ENCODE measurements at places on chromosomes 6 and 20.
A peak's percentile ranks its signal among the peaks of the same experiment; 100 is the strongest.

DNA sequence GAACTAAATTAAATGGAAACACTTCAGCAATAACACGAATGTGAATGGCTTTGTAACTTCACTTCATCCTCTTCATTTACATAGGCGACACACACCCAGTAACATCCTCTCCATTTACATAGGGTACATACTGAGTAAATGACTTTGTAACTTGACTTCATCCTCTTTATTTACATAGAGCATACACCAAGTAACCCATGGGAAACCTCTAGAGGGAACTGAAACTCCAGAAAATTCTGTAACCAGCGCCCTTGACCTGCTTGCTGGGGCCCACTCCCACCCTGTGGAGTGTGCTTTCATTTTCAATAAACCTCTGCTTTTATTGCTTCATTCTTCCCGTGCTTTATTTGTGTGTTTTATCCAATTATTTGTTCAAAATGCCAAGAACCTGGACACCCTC is 81.6 kb upstream of the OPRM1 start:
- no peaks in the 10 kb centered on the region for H3K27me3 ChIP-seq
- no peak overlapping the region for H3K4me3 ChIP-seq
- H3K4me1 ChIP-seq, result no peaks in the 10 kb centered on the region
- H3K27ac ChIP-seq, result no peak overlapping the region
- DNase-seq, result no peak

- no peaks in the 10 kb centered on the region for H3K36me3 ChIP-seq
- DNase-seq, result no peak
- H3K27me3 ChIP-seq, result peaks cover 25% of the 10 kb centered on the region
- peaks cover 8% of the 10 kb centered on the region for H3K4me1 ChIP-seq
- H3K4me3 ChIP-seq, result no peak overlapping the region
These were observed 7.0 kb downstream of the UBD start for GRCh38 chr6:29552512-29553051.

GRCh38 chr20:52785679-52786078 is 186.5 kb upstream of the TSHZ2 start:
- DNase-seq, result peak; percentile 7
- no peak overlapping the region for H3K27ac ChIP-seq
- no peaks in the 10 kb centered on the region for H3K27me3 ChIP-seq
- H3K4me1 ChIP-seq, result no peaks in the 10 kb centered on the region
- no peak overlapping the region for H3K4me3 ChIP-seq

- H3K36me3 ChIP-seq, result no peaks in the 10 kb centered on the region
- no peaks in the 10 kb centered on the region for H3K4me1 ChIP-seq
- no peak overlapping the region for H3K4me3 ChIP-seq
- H3K27ac ChIP-seq, result no peak overlapping the region
- DNase-seq, result no peak
These were observed 11.6 kb upstream of the VNN1 start for GRCh38 chr6:132725471-132725870.

- no peak overlapping the region for H3K27ac ChIP-seq
- H3K27me3 ChIP-seq, result no peaks in the 10 kb centered on the region
- no peaks in the 10 kb centered on the region for H3K4me1 ChIP-seq
- no peaks in the 10 kb centered on the region for H3K36me3 ChIP-seq
- DNase-seq, result no peak
These were observed 150.8 kb downstream of the EDN1 start for GRCh38 chr6:12440981-12441380.

GRCh38 chr20:41655962-41656618 is 37.9 kb upstream of the CHD6 start:
- H3K36me3 ChIP-seq, result no peaks in the 10 kb centered on the region
- no peaks in the 10 kb centered on the region for H3K27me3 ChIP-seq
- H3K4me1 ChIP-seq, result no peaks in the 10 kb centered on the region

DNA sequence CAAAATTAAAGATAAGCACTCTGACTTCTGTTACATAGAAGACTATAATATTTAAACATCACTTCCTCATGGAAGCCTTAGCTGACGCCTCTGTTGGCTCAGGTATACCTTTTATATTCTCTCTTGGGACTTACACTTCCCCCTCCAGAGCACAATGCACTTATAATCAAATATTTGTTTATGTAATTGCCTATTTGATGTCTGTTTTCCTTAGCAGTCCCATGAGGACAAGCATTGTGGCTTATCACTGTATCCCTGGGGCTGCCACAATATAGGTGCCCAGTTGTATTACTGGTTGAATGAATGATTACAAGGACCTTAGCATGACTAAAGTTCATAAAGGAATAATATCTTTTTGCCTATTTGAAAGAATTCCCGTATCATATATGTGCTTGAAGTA is 186.7 kb upstream of the VGLL2 start:
- H3K27ac ChIP-seq, result no peak overlapping the region
- H3K4me1 ChIP-seq, result no peaks in the 10 kb centered on the region
- no peaks in the 10 kb centered on the region for H3K27me3 ChIP-seq
- no peak overlapping the region for H3K4me3 ChIP-seq
- no peaks in the 10 kb centered on the region for H3K36me3 ChIP-seq

DNA sequence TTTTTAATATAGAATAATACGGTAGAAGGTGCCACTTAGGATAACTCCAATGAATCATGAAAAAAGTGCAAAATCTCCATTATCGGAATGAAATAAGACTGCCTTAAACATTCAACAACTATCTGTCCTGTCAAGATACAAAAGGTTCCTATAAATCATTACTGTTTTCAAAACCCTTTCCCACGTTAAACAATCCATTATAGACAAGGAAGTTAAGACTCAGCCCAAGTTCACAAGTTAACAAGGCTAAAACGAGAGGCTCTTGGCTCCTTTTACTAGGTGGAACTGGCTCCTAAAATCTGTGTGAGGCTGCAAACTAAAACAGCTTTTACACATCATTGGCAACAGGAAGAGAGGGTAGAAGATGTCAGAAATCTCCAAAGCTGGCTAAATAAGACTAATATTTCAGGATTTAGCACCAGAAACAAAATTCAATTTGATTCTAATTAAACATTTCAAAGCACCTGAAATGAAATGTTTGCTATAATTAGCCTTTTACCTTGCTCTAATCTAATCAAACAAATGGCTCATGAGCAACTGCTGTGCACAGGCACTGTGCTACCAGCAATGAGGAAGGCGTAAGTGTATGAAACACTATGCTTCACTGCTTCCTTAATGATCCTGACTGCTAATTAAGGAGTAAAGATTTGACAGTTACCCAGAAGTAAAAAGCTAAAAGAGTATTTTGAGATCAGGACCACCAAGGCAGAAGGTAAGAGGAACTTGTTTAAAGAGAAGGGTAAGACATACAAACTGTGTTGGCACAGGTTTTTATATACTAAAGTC is 109.7 kb downstream of the DST start:
- H3K36me3 ChIP-seq, result peaks cover 3% of the 10 kb centered on the region
- no peak overlapping the region for H3K27ac ChIP-seq
- DNase-seq, result no peak
- H3K27me3 ChIP-seq, result no peaks in the 10 kb centered on the region
- H3K4me3 ChIP-seq, result no peak overlapping the region

GRCh38 chr6:126066053-126067048 is 80.0 kb downstream of the TRMT11 start:
- no peaks in the 10 kb centered on the region for H3K4me1 ChIP-seq
- no peak overlapping the region for H3K4me3 ChIP-seq
- H3K36me3 ChIP-seq, result no peaks in the 10 kb centered on the region
- no peak for DNase-seq
- no peak overlapping the region for H3K27ac ChIP-seq

DNA sequence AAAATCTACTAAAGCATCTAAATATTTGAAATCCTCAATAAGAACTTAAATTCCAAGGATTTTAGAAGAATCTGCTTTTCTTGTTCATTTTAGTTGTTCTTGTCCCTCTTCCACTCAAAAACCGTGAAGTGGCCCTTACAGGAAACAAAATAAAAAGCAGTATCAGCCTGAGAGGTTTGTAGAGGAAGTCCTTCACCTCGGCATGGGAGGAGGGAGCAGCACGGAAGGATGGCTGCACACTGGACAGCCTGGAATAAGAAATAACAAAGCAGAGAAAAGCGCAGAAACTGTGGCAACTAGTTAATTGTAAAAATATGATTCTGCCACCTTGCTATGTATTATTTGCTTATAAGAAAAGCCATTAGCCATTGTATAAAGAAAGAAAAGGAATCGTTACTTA is 46.1 kb downstream of the RALGAPA2 start:
- DNase-seq, result no peak
- no peaks in the 10 kb centered on the region for H3K36me3 ChIP-seq
- no peaks in the 10 kb centered on the region for H3K27me3 ChIP-seq
- H3K4me1 ChIP-seq, result no peaks in the 10 kb centered on the region
- no peak overlapping the region for H3K4me3 ChIP-seq
- no peak overlapping the region for H3K27ac ChIP-seq

DNA sequence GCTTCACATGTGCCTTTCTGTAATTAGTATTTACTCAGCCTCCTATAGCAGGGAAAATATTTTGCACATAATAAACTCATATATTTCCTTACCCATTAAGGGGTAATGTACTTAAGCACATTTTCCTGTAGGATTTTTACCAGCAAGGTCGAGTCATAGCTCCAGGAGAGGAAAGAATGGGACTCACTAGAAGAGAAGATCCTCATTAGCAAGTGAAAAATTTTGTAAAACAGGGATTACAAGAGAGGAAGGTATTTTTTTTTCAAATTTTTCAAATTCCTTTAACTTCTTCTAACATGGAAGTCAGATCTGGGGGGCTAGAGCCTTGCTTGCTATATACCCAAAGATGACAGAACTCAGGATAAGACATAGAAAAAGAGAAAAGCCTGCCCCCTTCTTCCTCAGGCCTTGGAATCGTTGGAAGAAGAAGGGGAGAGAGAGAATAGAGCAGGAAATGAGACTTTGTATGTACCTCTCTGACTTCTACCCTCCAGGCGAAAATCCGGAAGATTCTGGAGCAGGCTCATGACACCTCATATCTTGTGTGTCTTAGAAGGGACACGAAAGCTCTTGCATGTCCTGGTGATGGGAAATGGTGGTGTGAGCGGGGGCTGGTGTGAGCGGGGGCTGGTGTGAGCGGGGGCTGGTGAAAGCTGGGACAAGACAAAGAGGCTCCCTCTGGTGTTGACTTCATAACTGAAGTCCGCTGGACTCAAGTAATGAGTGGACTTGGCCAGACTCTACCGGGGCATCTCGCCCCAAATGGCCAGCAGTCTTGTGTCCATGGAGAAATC is 256.9 kb upstream of the PLCB4 start:
- DNase-seq, result no peak
- H3K36me3 ChIP-seq, result no peaks in the 10 kb centered on the region
- H3K4me1 ChIP-seq, result no peaks in the 10 kb centered on the region
- H3K4me3 ChIP-seq, result no peak overlapping the region
- no peak overlapping the region for H3K27ac ChIP-seq
- H3K27me3 ChIP-seq, result no peaks in the 10 kb centered on the region

DNA sequence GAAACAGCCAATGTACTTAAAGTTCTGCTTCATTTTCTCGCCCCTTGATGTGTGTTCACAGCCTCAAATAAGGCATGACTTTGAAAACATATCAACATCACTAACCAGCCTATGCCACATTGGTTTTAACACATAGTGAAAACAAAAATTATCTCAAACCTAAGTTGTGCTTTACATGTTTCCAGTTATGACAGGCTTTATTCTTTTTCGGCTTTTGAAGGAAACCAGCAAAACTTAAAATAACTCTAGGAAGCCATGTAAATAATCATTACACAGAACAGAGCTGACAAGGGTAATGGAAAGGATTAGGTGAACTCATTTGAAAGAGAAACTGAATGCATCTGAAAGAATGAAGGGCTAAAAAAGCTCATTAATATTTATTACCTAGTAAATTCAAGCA is 42.1 kb downstream of the BMP5 start:
- no peaks in the 10 kb centered on the region for H3K36me3 ChIP-seq
- H3K4me1 ChIP-seq, result no peaks in the 10 kb centered on the region
- no peak overlapping the region for H3K27ac ChIP-seq
- H3K4me3 ChIP-seq, result no peak overlapping the region
- no peaks in the 10 kb centered on the region for H3K27me3 ChIP-seq
- no peak for DNase-seq

DNA sequence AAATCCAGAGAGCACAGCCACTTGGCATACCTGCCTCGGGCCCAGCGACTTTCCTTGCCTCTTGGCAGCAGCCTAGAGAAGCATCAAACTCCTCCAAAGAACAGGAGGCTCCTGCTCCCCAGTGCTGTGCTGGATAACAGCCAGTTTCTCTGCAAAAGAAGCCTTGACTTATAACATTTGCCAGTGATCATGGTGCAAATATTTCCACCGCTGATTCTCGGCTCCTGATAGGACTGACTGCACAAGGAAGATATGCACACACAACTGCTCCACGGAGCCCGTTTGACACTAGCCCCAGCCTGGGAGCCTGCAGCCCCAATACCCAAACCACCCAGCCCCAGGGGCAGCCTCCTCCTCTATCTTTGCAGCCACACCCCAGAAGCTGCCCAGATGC is 17.5 kb downstream of the ACSS1 start:
- H3K27ac ChIP-seq, result no peak overlapping the region
- H3K27me3 ChIP-seq, result no peaks in the 10 kb centered on the region
- no peaks in the 10 kb centered on the region for H3K36me3 ChIP-seq
- H3K4me1 ChIP-seq, result no peaks in the 10 kb centered on the region
- DNase-seq, result no peak

DNA sequence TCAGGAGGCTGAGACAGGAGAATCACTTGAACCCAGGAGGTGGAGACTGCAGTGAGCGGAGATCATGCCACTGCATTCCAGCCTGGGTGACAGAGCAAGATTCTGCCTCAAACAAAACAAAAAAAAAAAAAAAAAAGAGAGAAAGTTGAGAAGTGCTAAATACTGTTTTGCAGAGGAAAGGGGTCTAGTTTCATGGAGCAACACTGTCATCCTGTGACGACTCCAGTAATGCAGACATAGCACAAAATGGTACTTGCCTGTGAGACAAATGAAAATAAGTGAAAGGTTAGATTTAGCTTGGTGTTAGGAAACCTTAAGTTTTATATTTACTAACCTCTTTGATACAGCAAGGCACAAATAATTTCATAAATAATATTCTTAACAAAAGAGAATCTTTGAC is 29.7 kb downstream of the CEP162 start:
- peaks cover 5% of the 10 kb centered on the region for H3K36me3 ChIP-seq
- H3K27ac ChIP-seq, result no peak overlapping the region
- DNase-seq, result no peak

DNA sequence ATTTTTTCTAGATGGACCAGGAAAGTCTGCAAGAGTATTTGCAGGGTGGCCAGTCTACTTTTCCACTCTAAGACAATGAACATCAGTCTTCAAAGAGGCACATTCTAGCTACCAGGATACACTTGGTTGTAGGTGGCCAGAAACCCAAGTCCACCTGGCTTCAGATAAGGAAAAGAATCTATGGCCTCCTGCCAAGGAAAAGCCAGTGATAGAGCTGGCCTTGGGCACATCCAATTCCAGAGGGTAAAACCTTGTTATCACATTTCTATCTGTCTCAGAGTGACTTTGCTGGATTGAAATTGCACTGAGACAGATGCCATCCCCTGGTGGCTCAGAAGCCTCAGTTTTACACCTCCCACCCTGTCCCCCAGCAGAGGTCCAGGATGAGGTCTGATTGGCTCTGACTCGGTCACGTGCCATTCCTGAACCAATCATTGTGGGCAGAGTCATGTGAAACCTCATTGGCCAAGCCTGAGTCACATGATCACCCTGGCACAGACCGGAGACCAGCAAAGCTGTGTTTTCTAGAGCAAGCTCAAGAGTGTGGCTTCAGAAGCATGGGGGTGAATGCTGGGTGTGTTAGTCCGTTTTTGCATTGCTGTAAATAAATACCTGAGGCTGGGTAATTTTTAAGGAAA is 497.4 kb upstream of the SULF2 start:
- peak; percentile 25 for DNase-seq
- H3K4me1 ChIP-seq, result peaks cover 17% of the 10 kb centered on the region
- H3K4me3 ChIP-seq, result no peak overlapping the region
- H3K36me3 ChIP-seq, result no peaks in the 10 kb centered on the region
- no peak overlapping the region for H3K27ac ChIP-seq

GRCh38 chr6:45705137-45705855 is 310.4 kb downstream of the CLIC5 start:
- no peak for DNase-seq
- no peak overlapping the region for H3K4me3 ChIP-seq
- no peaks in the 10 kb centered on the region for H3K36me3 ChIP-seq

Data from trophoblast cell (in vitro differentiated cells and primary cell).